ENCODE measurements at places on chromosomes 5 and 9. TPM values are rescaled to one million over a fixed set of nuclear protein-coding genes. Genes with fewer than 3 reads are reported as not detected.

GDA gene
- total RNA-seq: 23.6 TPM

IDNK gene
- 11.1 TPM for total RNA-seq

SPATA6L gene
- 2.5 TPM for total RNA-seq

PHF19 gene
- 34.8 TPM for total RNA-seq

PNPLA7 gene
- 0.56 TPM for total RNA-seq

IFNA2 gene
- total RNA-seq: not detected

TEX48 gene
- total RNA-seq: not detected

Data from hepatocyte (in vitro differentiated cells).